ENCODE measurements at places on chromosomes 12 and 14. TPM values are rescaled to one million over a fixed set of nuclear protein-coding genes. Genes with fewer than 3 reads are reported as not detected.

The TMEM132C gene
- total RNA-seq, result not detected

The MGP gene
- 1.3 TPM for total RNA-seq

The CEP290 gene
- total RNA-seq, result 22.3 TPM

DNA sequence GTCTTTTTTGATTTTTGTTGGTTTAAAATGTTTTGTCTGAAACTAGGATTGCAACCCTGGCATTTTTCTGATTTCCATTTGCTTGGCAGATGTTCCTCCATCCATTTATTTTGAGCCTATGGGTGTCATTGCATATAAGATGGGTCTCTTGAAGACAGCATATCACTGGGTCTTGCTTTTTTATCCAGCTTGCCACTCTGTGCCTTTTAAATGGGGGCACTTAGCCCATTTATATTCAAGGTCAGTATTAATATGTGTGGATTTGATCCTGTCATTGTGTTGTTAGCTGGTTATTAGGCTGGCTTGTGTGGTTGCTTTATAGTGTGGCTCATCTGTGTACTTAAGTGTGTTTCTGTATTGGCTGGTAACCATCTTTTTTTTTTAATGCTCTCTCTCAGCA is 139.6 kb downstream of the CEP83 start:
- DNase-seq, result no peak

Measured in MCF 10A (cell line).